ENCODE measurements at places on chromosomes 2 and 18.

- DNase-seq = peak; percentile 78
Measured at GRCh38 chr18:45837283-45838070, 12.0 kb downstream of the SIGLEC15 start.

GRCh38 chr2:151302879-151303278, 13.4 kb upstream of the NMI start:
- DNase-seq = no peak

DNA sequence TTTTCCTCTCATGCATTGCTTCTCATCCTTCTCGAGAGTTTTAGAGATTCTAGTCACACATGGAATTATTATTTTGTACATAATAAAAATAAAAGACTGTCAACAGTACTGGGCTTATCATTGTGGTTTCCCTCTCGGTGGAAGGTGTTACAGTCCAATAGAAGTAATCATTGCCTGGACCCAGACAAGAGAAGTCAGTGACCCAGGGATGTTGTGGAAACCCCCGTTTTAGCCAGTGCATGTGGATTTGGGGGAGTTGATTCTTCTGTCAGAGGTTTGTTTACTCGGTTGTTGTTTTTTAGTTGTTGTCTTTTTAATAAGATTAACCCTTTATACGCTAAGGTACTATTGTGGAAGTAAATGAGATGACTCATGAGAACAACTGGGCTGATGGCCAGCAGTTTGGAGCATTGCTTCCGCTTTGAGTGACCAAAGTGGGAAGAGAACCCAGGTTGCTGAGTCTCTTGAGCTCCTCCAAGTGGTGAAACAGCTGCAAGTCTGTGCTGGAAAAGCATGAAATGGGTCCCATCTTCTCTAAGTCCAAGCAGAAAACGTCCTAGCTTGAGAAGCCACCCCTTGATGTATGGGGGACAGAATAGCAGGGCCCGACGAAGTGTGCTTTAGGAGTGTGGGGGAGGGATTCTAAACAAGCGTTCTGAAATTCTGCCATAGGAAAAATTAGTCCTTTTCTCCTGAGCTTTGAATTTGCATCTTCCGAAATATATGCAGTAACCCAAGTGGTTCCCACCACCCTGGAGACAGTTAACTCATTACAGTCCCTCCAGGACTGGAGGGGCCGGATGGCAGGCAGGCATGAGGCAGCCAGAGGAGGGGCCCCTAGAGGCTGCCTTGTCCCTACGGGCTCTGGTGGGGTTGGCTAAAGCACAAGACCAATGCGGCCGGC, 61.8 kb upstream of the GPR45 start:
- no peak for DNase-seq

- DNase-seq = no peak
Measured at GRCh38 chr18:30056528-30056927, 986.0 kb downstream of the DSC3 start.

DNA sequence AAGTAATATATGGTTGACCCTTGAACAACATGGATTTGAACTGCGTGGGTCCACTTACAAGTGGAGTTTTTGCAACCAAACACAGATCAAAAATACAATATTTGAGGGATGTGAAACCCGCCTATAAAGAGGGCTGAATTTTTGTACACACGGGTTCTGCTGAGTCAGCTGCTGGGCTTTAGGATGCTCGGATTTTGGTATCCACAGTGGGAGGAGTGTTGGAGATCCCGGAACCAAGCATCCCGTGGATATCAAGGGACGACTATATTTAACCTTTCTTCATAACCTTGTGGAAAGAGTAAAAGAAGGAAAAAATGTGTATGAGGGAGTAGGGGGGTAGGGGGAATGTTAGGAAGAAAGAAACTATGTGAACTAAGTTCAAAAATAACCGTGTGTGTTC, 10.0 kb upstream of the INPP1 start:
- DNase-seq = no peak

GRCh38 chr2:33067598-33067997, 120.8 kb downstream of the LTBP1 start:
- no peak for DNase-seq

- no peak for DNase-seq
Measured at GRCh38 chr18:7002107-7002506, 115.5 kb downstream of the LAMA1 start.

DNA sequence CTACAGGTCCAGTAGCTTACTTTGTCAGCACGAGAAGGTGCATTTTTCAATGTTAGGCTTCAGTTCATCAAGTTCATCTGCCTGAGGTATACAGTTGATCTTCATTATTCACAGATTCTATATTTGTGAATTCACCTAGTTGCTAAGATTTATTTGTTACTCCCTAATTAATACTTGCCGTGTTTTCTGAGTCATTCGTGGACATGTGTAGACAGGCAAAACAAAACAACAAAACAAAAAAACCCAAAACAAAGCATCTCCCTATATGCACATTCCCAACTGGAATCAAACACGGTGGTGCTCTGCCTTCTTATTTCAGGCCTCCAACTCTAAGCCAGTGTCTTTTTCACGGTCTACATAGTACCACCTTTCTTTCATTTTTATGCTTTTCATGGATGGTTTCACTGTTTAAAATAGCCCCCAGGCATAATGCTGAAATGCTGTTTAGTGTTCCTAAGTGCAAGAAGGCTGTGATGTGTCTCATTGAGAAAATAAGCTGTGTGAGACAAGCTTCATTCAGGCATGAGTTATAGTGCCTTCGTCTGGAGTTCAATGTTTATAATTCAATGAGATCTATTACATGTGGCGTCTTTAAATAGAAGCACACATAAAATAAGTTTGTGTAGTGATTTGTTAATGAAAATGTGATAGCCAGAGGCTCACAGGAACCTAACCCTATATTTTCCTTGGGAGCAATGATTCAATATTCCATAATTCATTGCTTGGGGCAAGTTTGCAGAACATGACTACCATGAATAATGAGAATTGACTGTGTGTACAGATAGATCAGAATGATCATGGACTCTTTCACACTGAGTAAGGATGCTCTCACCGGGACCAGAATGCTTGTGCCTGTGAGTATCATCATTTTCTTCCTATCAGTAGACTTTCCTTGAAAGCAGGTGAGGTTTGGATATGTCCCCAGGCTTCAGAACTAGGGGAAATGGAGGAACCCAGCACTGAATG, 24.6 kb downstream of the ITGB6 start:
- DNase-seq = no peak

DNA sequence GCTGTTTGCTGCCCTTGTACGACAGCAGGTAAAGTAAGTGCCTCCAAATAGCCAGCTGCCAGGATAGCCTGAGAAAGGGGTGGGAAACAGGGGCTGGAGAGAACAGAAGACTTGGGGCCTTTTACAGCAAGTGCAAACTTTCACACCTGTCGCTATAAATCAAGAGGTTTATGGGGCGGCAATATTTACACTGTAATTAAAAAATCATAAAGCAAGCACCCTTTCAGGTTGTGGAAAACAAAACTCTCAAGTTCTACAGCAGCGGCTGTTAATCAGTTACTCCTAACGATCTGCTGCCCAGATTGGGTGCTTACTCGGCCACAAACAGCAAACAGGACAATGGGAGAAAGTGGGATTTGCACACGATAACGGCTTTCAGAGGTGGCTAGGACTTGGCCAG, 359.5 kb upstream of the ETAA1 start:
- peak; percentile 29 for DNase-seq

DNA sequence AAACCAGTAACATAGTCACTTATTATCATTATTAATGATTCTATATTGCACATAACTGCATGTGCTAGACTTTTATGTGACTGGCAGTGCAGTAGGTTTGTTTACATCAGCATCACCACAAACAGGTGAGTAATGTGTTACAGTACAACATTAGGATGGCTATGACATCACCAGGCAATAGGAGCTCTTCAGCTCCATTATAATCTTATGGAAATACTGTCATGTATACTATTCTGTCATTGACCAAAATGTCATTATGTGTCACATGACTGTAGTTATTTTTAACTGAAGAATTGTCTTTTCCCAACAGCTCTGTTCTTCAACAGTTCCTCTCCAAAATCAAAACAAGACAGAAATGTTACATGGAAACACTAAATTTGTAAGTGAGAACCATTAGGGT, 96.3 kb downstream of the C18orf54 start:
- DNase-seq = no peak

- no peak for DNase-seq
Measured at GRCh38 chr2:105671156-105671555, 73.6 kb upstream of the NCK2 start.

DNA sequence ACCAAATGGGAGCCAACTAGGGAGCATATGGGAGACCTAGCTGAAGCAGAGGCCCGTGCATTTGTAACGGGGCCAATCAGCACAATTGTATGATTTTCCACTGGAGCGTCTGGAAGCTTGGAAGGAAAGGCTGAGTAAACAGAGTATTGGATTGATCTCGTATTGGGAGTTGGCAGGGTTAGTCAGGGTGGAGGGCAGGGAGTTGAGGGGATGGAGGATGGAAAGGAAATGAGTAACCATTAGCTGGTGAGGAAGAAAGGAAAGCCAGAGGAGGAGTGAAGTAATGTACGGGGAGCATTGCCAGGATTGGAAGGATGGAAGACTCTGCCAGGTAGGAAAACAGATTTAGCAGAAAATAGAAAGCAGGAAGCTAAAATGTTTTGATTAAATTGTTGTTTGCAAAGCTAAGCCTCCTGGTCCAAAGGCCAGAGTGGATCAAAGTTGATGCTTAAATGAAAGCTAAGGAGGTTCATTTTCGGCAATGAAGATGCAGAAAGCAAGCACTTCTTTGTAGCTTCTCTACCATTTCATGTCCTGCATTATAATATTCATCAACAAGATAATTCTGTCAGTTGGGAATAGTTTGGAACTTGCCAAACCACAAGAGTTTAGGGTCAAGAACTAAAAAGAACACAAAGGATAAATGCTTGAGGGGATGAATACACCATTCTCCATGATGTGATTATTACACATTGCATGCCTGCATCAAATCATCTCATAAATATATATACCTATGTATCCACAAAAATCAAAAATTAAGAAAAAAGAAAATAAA, 75.6 kb upstream of the TTN start:
- DNase-seq = no peak

DNA sequence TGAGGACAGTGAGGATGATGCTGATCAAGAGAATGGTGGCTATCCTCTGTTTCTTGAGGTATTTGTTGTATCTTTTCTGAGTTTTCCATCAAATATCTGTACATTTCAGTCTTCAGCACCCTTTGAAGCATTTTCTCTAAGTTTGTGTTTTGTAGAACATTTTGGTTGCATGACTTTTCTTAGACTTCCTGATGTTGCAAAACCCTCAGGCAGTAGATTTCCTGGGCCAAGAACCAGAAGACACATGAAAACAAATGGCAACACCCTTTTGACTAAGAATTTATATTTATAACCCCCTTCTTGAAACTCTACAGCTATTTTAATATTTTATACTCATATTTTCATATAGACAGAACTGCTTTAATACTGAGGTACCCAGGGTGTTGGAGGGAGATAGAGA, 16.2 kb downstream of the HNMT start:
- no peak for DNase-seq

DNA sequence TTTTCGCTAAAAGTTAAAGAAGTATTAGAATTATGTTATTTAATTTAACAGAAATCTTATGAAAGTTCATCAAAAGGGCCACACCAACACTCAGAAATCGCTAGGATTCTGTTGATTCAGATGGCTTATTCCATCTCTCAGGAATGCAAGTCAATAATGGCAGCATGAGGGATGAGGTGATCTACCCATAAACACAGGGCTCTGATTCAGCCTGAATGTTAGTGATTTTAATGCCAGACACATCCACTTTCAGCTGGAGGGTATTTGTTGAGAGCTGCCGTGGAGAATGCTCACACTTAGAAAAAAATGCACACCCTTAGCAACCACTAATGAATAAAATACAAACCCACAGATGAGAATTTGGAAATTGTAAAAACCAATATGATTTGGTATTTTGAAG, 173.3 kb upstream of the ERBB4 start:
- no peak for DNase-seq

DNA sequence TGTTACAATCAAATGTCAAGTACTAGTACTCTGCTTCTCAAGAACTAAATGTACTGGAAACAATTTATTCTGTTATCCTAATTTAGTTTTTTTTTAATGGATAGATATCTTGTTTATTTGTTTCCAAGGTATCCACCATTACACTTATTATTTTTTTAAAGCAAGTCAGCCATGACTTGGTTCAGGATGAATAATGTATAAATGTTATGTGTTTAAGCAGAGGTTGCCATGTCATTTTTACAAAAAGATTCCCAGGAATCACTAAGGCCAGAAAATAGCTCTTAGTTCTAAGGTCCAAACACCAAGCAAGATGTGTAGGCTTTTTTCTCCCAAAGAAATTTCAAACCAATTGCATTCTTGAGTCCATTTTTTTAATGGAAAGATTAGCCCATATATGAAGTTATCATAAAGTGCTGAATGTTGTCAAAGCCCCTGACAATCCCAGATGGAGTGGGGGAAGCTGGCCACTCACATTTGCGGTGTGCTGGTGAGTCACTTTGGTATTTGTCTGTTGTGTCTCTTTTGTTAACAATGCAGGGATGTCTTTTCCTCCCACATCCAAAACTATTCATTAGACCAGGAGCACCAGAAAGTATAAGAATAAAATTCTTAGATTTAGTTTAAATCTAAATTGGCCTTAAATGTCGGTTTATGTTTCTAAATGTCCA, 158.9 kb downstream of the COL6A3 start:
- no peak for DNase-seq

DNA sequence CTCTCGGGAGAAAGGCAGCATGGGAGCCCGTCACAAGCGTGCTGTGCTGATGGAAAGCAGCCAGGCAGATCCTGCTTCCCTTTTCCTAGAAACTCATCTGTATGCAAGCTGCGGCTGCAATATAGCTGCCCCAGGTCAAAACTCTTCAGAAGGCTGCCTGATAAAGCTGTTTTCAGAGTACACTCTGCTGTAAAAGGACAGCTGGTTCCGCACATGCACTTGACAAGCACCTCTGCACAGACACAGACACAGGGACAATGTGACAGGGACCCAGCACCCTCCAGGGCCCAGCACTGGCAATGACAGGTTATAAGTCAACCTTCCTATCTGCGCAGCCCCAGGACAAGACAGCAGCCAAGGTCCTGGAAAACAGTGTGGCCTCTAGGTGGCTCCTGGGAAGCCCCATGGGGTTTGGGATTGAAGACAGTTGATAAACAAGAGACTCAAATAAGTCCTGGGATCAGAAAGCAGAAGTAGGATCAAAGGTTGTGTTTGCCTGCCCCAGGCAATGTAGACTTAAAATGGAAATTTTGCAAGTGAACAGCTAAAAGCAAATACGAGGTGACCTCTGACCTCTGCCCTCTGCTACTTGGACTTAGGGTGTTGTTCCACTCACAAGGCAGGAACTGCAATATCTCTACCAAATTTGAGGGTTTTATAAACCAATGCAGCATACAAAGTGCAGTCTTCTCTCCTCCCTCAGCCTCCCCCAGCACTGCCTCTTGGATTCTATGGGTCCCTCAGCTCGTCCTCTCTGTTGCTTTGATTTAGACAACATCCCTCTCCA, 16.9 kb downstream of the SLC66A2 start:
- DNase-seq = no peak

DNA sequence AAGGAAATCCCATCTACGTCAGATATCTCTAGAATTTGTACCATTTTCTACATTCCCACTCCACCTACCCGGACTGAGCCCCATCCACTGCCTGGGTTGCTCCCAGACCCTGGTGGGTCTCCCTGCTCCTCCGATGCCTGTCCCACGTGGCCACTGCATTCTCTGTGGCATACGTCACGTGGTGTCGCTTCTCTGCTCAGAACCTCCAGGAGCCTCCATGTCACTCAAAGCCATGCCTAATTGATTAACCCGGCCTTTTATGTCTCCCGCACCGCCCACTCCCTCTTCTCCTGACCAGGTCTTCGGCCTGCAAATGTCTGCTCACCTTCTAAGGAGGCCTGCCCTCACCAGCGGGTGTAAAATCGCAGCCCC, 176.6 kb downstream of the HDAC4 start:
- DNase-seq = peak; percentile 37

All from nephron progenitor cell (in vitro differentiated cells).